Kidney (tissue), 22 donors: ENCODE measurements at places on chromosomes 4 and X. TPM values are rescaled to one million over a fixed set of nuclear protein-coding genes. Genes with fewer than 3 reads are reported as not detected.

DNA sequence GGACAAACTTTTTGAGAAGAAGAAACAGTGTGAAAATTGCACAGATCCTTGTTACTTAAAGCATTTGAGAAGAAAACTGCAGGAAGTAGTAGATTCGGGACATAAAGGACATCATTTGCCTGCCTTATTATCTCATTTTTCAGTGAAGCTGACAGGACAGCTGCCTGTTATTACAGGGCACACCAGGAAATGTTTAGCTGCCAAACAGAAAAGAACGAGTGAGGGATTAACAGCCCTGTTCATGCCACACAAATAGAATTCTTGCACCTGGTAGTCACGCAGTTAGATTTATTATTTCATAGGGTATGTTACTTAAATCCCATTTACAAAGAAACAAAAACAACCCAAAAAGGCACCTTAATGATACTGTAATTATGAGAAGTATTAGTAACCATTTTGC, 100.6 kb downstream of the CHIC2 start:
- no peak for DNase-seq

GRCh38 chrX:54446084-54446483, 5.9 kb downstream of the TSR2 start:
- DNase-seq, result no peak

DNA sequence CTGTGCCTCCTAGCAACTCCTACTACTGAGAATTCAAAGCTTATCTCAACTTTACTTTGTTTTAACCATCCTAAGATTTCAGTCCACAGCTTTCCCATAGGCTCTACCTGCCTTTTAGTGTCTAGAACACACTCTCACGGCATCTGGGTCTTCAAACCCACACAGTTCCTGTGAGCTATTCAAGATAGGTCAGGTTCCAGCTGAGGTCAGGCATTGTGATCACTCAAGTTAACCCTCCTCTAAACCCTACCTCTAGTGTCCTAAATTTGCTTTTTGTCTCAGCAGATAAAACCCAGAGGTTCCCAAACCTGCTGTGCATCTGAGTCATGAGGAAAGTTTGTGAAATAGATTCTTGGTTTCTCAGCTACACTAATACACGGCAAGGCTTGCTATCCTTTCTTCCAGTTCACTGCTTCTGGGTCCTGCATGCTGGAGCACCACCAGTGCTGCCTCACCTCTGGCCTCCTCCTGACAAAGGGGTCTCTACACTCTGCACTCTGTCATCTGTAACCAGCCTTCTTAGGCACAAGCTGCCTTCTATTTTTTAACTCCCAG, 324.6 kb upstream of the MAGEB2 start:
- no peak for DNase-seq

SYTL5 gene
- total RNA-seq, result 0.69 TPM

SAT1 gene
- total RNA-seq, result 417 TPM

PABPC1L2A gene
- not detected for total RNA-seq
